ENCODE measurements at places on chromosomes 2 and 18.
A peak's percentile ranks its signal among the peaks of the same experiment; 100 is the strongest.

DNA sequence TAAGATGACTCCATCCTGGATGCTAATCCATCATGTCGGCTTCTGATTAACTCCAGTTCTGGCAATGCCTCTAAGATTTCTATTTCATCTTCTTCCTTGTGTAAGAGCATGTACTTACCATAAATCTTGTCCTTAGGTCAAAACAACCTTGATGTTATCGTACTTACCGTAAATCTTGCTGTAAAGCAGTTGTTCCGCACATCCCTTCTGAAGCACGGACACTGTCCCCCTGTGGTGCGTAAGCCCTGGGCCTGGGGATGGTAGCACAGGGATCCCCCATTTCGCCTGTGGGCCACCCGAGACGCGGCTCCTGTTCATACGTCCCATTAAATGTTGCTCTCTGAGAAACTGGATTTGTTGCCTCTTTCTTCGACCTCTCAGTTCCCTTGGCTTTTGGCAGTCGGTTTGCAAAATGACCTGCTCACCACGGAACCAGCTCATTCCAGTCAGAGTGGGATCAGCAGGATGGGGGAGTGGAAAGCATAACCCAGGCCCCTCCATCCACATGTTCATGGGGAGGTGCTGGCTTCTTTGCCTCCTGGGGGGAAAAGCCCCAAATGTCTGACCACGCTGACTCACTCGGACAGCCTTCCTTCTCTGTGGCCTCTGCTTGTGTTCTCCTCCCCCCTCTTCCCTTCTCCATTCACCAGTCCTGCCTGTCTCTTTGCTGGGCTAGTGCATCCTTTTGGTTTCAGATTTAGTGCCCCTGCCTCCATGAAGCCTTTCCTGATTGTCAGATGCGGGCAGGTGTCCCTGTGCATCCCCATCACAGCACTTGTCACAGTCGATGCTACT lies 49.9 kb downstream of the RAB31 start:
- peak; percentile 80 for DNase-seq

DNA sequence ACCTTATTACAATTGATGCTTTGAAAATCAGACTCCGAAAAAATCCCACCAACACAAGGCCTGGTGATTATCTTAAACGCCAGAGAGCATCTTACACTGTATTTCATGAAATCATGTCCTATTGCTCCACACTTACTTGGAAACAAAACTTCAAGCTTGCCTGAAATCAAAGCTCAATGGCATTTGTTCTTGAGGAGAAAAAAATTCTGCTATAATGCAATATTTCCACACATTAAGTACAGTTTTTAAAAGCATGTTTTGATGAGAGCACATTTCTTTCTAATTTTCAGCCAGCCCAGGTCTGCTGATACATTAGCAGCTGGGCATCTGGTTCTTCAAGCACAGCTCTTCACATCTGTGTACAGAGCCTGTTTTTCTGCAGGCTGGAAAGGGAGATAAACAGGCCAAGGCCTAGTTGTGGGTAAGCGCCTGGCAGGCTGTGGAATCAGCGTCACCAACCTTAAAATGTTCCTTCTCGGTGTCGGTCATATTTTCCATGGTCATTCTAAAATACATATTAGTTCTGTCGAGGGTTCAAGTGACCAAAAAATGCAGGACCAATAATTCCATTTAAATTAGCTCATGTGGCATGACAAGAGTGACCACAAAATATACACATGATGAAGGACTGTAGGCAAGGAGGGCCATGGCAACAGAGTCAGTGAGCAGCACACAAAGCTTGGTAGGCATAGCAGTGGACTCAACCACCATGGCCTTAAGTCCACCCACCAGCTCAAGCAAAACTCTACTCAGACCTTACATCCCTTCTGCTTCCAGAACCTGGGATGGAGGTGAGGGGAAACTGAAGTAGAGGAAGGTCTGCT lies 20.9 kb downstream of the SLC8A1 start:
- peak; percentile 33 for DNase-seq

DNA sequence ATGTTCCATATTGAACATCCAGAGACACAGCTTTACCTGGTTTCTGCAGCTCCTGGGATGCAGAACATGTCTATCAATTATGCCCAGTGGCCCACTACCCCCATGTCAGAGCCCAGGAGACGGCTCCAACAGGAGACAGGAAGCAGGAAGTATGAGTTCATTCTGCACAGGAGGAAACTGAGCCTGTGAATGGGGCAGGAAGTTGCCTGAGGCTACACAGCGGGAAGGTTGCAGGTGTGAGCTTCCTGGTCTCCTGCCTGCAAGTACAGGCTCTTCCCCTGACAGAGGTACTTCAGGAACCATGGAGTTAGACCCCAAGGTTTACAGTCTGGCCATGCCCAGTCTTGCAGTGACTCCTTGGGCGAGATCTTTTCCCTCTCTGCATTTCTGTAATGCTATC lies 2.8 kb upstream of the BOK start:
- DNase-seq = peak; percentile 50

GRCh38 chr2:127217470-127218325 lies 2.4 kb downstream of the CYP27C1 start:
- peak; percentile 81 for DNase-seq

DNA sequence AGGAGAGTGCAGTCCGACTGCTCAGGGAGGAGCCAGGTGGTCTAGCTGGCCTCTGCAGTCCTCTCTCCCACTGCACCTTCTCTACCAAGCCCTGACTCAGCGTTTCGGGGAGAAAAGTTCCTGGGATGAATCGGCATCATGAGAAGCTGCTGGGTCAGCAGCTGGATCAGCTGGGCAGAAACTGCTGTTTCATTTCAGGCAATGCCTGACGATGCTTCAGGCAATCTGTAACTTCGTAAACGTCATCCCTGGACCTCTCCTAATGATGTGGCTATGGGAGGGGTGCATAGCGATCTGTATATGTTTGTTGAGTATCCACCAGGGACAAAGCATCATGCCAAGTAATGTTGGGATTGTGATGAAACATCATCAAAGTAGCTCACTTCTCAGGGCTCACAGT lies 20.7 kb downstream of the LIPG start:
- peak; percentile 30 for DNase-seq

- no peak for DNase-seq
Observed at GRCh38 chr2:179443180-179443579, 178.5 kb upstream of the SESTD1 start.

DNA sequence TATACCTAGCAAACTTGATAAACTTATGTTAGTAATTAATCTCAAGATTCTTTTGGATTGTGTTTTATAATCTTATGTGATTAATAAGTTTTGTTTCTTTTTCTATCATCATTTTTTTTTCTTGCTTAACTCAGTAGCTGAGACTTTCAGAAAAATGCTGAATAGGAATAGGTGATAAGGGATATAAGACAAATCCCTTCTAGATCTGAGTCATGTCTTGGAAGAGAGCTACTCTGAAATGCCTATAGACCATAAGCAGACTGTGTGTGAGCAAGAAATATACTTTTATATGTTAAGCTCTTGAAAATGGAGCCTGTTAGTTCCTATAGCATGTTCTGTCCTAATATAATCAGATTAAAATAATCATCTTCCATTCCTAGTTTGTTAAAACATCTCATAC lies 29.6 kb downstream of the CYBRD1 start:
- DNase-seq = no peak

- no peak for DNase-seq
Observed at GRCh38 chr18:40031435-40031834, 1923.6 kb upstream of the PIK3C3 start.

DNA sequence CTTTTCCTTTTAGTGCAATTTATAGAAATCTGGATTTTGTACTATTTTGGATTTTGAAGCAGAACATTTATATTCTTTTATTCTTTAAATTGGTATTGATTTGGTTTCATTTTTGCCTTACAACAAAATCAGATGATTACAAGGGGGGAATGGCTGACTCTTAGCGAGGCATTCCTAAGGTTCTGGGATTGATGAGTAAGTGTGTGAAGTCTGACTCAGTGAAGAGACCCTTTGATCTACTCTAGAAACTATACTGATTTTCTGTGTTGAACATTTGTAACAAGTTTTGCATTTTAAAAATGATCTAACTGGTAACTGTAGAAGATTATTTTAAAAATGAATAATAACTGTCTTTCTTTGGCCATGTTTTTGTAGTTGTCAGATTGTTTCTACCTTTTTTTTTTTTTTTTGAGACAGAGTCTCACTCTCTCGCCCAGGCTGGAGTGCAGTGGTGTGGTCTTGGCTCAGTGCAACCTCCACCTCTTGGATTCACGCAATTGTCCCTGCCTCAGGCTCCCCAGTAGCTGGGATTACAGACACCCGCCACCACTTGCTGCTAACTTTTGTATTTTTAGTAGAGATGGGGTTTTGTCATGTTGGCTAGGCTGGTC lies 48.7 kb downstream of the TTC39C start:
- peak; percentile 44 for DNase-seq

GRCh38 chr2:54755641-54756326 lies 32.3 kb downstream of the EML6 start:
- DNase-seq = peak; percentile 71

- peak; percentile 79 for DNase-seq
Observed at GRCh38 chr2:95530734-95531133, 46.2 kb upstream of the TRIM43B start.

GRCh38 chr2:9165625-9166024 lies 41.0 kb upstream of the ASAP2 start:
- DNase-seq = peak; percentile 70

- DNase-seq = no peak
Observed at GRCh38 chr18:30763902-30764350, 278.6 kb downstream of the DSC3 start.

DNA sequence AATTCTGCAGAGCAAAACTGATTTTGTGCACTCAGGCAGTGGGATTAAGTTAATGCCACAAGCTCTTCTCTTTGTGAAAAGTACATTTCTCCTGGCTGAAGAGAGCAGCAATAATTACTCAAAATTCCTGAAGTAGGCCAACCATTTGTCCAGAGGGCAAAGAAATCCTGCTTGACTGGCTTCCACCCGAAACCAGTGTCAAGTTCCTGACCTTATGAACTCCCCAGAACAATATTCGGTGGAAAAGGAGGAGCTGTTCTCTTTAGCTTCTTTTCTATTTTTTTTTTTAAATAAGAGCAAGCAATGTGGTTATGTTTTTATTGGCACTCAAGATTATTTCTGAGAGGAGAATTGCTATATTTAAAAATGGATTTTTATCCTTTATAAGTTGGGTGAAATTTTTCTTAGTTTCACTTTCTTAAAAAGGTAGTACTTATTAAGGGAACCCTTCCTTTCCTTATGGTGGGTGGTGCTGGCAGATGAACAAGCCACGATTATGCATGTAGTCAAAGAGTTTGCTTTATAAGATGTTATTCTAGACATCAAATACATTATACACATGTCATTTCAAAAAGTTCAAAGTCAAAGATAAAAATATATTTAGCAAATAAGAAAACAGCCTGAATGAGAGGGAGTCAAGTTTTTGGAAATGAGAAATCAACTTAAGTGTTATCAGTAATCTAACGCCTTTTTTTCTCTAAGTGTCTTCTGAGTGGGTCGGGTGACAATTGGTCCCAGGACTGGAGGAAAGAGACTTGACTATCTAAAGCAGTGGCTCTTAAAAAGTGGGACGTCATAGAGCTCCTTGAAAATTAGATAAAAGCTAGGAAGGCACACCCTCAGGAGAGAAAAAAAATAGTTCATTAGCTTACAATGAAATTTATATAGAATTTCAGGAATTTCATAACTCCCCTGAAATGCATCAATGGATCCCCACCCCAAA lies 194.5 kb downstream of the IKZF2 start:
- DNase-seq = peak; percentile 22

DNA sequence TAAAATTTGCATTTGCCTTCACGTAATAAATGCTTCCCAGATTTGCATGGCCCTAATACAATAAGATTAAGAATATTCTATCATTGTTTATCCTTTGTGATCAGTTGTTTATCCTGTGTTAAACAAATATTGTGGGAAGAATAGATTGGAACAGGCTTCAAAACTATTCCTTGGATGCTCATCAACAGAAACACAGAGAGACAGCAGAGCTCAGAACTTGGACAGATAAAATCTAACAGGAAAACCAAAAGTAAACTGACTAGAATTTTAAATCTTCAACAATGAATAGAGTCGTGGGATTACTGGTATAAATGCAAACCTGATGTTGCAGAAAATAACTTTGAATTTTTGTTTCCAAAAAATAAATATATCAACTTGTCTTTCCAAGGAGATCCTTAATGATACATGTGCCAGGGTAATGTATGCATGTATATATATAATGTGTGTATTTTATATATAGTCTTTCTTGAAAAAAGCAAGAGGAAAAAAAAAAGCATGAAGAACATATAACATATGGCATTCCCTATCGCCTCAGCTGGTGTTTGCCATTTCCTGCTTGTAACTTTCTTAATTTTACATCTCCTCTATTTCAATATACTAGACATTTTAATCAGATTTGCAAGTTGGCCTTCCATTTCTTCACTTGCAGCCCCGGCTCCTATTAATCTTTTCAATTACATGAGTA lies 59.9 kb upstream of the TANK start:
- no peak for DNase-seq

DNA sequence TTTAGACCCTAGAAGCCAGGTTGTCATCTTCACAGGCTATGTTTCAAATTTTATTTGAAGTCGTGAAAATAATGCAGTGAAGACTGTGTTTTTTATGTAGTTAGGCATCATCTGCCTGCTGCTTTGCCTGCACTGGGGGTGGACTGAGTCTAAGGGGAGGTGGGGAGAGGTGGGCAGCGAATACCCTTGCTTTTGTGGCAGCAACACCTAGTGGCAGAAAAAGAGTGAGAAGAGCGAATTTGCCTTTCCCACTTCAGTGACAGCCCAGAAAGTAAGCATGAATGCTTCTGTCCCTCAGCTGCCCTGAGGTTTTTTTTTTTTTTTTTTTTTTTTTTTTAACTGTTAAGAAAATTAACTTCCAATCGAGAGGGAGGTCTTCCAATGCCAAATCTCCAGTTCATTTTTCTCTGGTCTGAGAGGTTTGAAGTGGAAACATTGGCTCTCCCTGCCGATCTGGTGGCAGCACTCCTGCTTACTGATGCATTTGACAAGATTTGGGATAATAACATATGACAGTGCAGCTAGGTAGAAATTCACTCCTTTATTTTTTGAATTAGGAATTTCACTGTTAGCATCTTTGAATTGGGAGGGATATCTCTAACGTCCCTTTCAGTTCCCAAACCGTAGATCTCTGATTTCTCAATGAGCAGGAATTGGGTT lies 60.3 kb upstream of the LYPD6B start:
- no peak for DNase-seq

- no peak for DNase-seq
Observed at GRCh38 chr2:47869859-47870595, 36.3 kb downstream of the FBXO11 start.

GRCh38 chr18:32048507-32049091 lies 30.0 kb downstream of the RNF125 start:
- DNase-seq = peak; percentile 25

DNA sequence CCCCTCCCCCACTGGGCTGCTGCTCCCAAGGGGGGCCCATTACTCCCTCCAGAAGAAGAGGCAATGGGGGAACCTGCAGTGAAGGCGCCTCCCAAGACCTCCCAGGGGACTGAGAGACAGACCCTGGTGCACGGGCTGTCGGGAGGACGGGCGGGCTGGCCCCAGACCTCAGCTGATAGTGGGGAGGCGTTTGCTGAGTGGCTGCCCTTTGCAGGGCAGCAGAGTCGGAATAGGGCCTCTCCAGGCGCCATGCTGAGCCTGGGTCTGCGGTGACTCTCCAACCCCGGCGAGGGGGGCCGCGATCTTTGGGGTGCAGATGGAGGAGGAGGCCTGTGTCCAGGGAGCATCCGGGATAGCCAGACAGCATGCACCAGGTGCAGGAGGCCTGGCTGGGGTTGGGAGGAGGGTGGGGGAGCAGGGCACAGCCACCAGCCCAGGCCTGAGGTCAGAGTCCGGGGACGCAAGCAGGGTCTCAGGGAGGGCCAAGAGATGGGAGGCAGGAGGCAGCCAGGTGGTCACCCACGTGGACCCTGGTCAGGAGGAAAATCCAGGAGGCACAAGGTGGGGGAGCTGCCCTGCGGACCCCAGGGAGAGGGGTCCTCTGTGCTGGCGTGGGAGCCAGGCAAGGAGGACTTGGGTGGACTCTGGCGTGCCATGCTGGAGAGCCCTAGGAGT lies 11.0 kb downstream of the CROCC2 start:
- DNase-seq = no peak

All from kidney tubule cell (primary cell).